ENCODE measurements at places on chromosomes 16 and 17. TPM values are rescaled to one million over a fixed set of nuclear protein-coding genes. Genes with fewer than 3 reads are reported as not detected.

GRCh38 chr17:59695945-59696681 lies 11.1 kb downstream of the PTRH2 start:
- DNase-seq = no peak

- DNase-seq = no peak
These were observed 69.9 kb upstream of the NFAT5 start for GRCh38 chr16:69495821-69496220.

DNA sequence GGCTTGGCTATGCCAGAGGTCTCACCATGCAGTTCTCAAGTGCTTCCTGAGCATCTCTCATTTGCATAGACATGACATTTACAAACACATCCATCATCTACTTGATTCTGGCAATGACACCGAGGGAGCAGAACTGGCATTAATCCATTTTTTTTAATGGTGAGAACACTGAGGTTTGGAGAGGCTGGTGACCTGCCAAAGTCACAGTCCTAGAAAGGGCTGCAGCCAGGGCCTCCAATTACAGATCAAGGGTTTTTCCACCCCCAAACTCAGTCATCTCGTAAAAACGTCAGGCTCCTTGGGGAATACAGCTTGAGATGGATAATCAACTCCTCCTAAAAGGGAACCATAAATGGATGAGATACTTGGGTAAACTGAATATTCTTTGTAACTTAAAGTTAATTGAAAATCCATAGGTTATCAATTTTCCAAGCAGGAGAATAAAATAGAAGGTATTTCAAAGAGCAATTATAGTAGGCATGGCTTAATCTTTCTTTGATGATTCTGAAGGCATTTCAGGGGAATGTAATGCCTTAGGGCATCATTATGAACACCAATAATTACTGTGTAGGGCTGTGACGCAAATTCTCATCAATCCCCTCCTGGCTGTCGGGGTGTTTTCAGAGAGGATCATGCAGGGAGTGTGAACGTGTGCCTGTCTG lies 9.4 kb upstream of the MEOX1 start:
- DNase-seq = no peak

KRTAP3-2 gene
- total RNA-seq = not detected

SUPT6H gene
- total RNA-seq = 91.2 TPM

Measured in osteocyte (in vitro differentiated cells).